Upper lobe of left lung (tissue), 6 donors: ENCODE measurements at places on chromosomes 2 and 18. TPM values are rescaled to one million over a fixed set of nuclear protein-coding genes. Genes with fewer than 3 reads are reported as not detected.

CPS1 gene
- total RNA-seq: 5.2 TPM

MYO5B gene
- 41.9 TPM for total RNA-seq

FEV gene
- not detected for total RNA-seq

MAP2 gene
- total RNA-seq: 25.2 TPM

C2orf78 gene
- not detected for total RNA-seq

CCDC74A gene
- total RNA-seq: 24.7 TPM

CMPK2 gene
- 18.9 TPM for total RNA-seq

GRCh38 chr2:174713686-174714085 is 50.6 kb downstream of the CHRNA1 start:
- H3K27me3 ChIP-seq: no peaks in the 10 kb centered on the region
- no peak overlapping the region for H3K4me3 ChIP-seq
- H3K27ac ChIP-seq: no peak overlapping the region
- no peaks in the 10 kb centered on the region for H3K36me3 ChIP-seq

DNA sequence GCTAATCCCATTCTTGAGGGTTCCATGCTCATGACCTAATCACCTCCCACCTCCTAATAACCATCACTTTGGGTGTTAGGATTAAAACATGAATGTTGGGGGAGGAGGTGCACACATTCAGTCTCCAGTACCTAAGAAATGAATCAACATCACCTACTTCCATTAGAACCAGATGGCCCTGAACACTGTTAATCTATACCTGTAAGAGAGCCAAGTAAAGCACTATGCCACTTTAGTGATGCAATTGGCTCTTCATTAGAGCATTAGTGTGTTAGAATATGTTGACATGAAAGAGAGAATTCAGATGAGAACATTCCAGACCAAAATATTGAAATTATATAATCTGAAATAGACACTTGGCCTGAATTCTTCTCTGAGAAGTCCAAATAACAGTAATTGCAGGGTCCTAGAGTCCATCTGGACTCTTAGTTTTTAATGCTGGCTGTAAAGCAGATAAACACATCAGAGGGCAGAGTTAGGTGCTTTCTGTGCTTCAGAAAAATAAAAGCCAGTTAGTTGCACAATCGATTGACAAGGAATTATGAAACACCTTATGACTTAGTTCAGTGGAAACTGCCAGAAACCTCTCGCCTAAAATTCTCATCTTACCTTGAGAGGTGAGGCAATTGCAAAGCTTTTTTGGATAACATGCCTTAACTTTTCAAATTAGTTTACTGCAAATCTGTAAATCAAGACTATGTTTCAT is 923.7 kb downstream of the SLC4A3 start:
- no peak for DNase-seq
- no peaks in the 10 kb centered on the region for H3K4me1 ChIP-seq
- no peaks in the 10 kb centered on the region for H3K27me3 ChIP-seq

GRCh38 chr18:42956287-42956686 is 159.2 kb downstream of the RIT2 start:
- no peaks in the 10 kb centered on the region for H3K4me1 ChIP-seq
- DNase-seq: no peak
- H3K27me3 ChIP-seq: no peaks in the 10 kb centered on the region
- H3K36me3 ChIP-seq: no peaks in the 10 kb centered on the region

GRCh38 chr2:121502246-121502645 is 28.4 kb upstream of the RNU4ATAC start:
- H3K4me1 ChIP-seq: no peaks in the 10 kb centered on the region
- H3K36me3 ChIP-seq: no peaks in the 10 kb centered on the region
- DNase-seq: no peak
- no peak overlapping the region for H3K4me3 ChIP-seq
- no peaks in the 10 kb centered on the region for H3K27me3 ChIP-seq

DNA sequence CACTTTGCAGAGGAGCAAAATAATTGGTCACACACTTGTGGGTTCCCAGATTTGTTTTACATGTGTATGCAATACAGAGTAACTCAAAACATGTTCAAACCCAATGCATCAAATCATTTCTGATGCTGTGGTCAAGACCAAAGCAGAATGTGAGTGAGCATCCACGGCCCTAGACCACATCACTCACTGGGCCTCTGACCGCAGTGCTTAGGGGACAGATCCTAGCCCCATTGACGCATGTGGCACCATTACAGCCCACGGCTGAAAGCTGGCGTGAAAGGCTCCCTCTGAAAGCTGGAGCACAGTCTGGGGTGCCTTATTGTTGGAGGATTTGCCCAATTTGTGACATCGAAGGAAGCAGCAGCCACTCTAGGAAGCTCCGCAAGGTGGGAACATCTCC is 498.8 kb upstream of the TCF4 start:
- no peak overlapping the region for H3K4me3 ChIP-seq
- no peak overlapping the region for H3K27ac ChIP-seq
- no peaks in the 10 kb centered on the region for H3K27me3 ChIP-seq
- H3K4me1 ChIP-seq: peaks cover 9% of the 10 kb centered on the region
- no peaks in the 10 kb centered on the region for H3K36me3 ChIP-seq
- no peak for DNase-seq

DNA sequence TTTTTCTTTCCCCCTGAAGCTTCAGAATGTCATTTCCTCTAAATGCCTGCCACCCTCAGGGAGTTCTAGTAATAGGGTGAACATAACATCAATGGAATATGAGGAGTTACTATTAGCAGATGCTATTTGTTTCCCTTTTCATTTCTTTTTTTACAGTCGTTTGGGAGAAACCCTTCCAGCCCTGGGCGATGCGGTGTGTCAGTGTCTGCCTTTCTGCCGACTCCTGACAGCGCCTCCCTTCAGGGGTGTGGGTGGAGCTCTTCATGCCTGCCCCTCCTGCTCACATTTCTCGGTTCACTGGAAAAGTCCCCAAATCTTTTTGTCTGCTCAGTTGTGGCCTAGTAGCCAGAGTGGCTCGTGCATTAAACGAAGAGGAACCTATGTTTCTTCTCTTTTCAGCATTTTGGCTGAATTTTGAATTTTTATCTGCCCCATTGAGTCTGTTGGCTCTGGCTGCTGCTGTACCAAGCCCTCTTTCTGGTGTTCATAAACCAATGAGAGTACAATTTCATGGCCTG is 72.3 kb downstream of the FMNL2 start:
- H3K27me3 ChIP-seq: no peaks in the 10 kb centered on the region
- peak; percentile 61 for DNase-seq
- peak overlapping the region; percentile 77 for H3K27ac ChIP-seq
- no peaks in the 10 kb centered on the region for H3K36me3 ChIP-seq

GRCh38 chr2:65275141-65275915 is 47.7 kb downstream of the ACTR2 start:
- H3K36me3 ChIP-seq: peaks cover 6% of the 10 kb centered on the region
- no peak for DNase-seq

DNA sequence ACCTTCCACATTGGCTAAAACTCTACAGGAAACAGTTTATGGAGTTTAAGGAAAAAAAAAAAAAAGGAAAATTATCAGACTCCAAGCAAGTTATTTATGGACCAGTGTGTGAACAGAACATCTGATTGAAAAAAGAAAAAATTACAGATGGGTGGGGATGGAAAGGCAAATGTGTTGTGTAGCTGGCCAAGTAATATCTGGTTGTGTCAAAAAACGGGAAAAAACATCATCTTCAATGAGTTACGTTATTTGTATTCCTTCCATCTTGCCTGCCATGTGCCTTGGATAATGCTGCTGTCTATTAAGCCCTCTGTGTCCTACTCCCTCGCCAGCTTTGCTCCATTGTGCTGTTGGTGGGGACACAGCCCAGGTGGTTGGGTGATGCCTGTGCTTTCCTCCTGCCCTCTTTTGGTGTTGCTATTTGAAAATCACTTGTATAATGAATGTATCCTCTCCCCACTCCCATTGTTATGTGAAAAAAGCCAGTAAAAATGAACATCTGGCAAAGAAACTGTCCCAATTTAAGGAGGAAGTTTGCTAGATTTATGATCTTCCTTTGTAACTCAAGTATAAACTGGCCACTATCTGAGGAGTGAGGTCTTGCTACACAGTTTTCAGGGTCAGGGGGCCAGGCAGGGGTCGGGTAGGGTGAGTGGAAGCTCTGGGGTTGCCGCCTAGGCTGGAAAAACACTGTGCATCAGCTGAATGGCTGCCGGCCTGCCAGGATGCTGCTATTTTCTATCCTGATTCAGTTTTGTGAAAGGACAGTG is 155.9 kb downstream of the FMNL2 start:
- H3K27ac ChIP-seq: no peak overlapping the region
- DNase-seq: no peak
- no peak overlapping the region for H3K4me3 ChIP-seq
- H3K27me3 ChIP-seq: no peaks in the 10 kb centered on the region

DNA sequence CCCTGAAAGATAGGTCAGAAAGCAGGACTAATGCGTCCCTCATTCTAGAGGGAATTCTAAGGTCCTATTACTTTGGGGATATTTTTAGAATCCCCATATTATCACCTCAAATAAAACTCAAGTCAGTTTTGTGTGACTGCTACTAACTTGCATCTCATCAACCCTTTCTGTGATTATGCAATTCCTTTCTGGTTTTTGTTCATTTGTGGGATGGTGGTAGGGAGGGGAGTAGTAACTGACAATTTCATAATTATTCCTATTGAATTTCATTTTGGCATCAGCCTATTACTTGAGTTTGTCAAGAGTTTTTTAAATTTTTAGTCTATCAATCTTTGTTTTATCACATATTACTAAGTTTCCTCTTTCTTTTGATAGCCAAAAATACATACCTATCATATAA is 28.4 kb upstream of the TANK start:
- DNase-seq: no peak
- H3K4me1 ChIP-seq: peaks cover 27% of the 10 kb centered on the region
- H3K27ac ChIP-seq: no peak overlapping the region
- H3K4me3 ChIP-seq: no peak overlapping the region
- H3K27me3 ChIP-seq: no peaks in the 10 kb centered on the region

DNA sequence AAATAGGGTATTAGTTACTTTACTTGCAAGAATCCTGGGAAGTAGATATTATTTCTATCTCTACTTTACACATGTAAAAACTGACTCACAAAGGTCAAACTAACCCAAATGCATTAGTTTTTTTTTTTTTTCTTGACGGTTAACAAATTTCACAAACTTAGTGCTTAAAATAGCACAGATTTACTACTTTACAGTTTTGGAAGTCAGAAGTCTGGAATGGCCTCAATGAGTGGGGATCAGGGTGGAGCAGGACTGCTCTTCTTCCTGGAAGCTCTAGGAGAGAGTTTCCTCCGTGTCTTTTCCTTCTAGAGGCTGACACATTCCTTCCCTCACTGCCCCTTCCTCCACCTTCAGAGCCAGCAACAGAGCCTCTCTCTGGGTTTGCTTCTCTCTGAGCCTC is 117.2 kb downstream of the COL6A3 start:
- H3K4me1 ChIP-seq: peaks cover 28% of the 10 kb centered on the region
- H3K27ac ChIP-seq: no peak overlapping the region
- H3K4me3 ChIP-seq: no peak overlapping the region
- no peaks in the 10 kb centered on the region for H3K27me3 ChIP-seq

DNA sequence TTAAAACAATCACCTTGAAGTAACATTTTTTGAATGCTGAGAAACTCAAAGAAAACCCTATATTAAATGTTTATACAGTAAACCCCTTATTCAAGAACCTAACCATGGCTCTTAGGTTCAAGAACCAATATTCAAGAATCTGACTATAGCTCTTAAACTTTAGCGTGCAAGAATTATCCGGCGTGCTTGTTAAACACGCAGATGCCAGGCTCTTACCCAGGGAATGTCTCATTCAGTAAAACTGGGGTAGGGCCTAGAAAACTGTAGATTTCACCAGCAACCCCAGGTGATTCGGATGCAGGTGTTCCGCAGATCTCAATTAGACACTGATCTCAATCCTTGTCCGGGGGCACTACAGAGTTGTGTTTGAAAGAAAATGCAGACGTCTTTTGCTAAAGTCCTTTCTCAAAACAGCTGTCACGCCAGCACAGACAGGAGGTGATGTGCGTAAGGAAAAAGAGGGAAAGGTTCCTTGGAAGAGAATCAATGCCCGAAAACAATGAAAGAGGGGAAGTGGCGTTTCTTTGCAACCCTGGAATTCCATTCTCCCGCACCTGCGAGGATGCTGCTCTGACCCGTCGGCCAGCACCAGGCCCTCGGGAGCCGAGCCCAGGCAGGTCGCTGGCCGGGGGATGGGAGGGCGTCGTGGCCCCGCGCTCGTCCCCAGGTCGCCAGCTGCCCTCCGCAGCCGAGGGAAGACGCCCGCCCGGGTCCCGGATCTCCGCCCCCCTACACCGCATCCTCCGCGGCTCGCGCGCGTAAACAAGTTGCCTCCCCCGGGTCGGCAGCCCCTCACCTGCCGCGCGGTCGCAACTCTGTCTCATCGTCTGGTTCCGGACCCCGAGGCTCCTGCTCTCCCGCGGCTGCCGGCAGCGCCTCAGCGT is 851 bp downstream of the EIF2AK3 start:
- peak overlapping the region; percentile 99 for H3K27ac ChIP-seq
- DNase-seq: peak; percentile 30

- H3K27me3 ChIP-seq: no peaks in the 10 kb centered on the region
- no peaks in the 10 kb centered on the region for H3K36me3 ChIP-seq
- DNase-seq: no peak
- H3K27ac ChIP-seq: no peak overlapping the region
- no peaks in the 10 kb centered on the region for H3K4me1 ChIP-seq
Measured at GRCh38 chr2:11499081-11499743, 33.3 kb upstream of the E2F6 start.

- peak overlapping the region; percentile 88 for H3K27ac ChIP-seq
- H3K27me3 ChIP-seq: no peaks in the 10 kb centered on the region
- no peak overlapping the region for H3K4me3 ChIP-seq
- DNase-seq: no peak
- H3K4me1 ChIP-seq: peaks cover 80% of the 10 kb centered on the region
Measured at GRCh38 chr2:160381425-160381951, 112.1 kb downstream of the RBMS1 start.

- H3K27ac ChIP-seq: no peak overlapping the region
- no peaks in the 10 kb centered on the region for H3K27me3 ChIP-seq
- H3K36me3 ChIP-seq: no peaks in the 10 kb centered on the region
- no peaks in the 10 kb centered on the region for H3K4me1 ChIP-seq
- no peak for DNase-seq
- no peak overlapping the region for H3K4me3 ChIP-seq
Measured at GRCh38 chr18:8603663-8604520, 5.3 kb upstream of the RAB12 start.

DNA sequence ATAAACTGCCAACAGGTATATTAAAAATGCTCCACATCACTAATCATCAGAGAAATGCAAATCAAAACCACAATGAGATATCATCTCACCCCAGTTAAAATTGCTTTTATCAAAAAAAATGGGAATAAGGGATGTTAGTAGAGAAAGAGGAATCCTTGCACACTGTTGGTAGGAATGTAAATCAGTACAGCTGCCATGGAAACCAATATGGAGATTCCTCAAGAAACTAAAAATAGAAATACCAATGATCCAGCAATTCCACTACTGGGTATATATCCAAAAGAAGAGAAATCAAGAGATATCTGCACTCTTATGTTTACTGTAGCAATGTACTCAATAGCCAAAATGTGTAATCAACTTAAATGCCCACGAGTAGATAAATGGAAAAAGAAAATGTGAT is 40.6 kb downstream of the ZRANB3 start:
- no peak overlapping the region for H3K27ac ChIP-seq
- no peaks in the 10 kb centered on the region for H3K36me3 ChIP-seq
- H3K4me1 ChIP-seq: no peaks in the 10 kb centered on the region
- no peaks in the 10 kb centered on the region for H3K27me3 ChIP-seq
- DNase-seq: no peak
